T-cell (primary cell): ENCODE measurements at places on chromosomes 2 and 18. TPM values are rescaled to one million over a fixed set of nuclear protein-coding genes. Genes with fewer than 3 reads are reported as not detected.
A peak's percentile ranks its signal among the peaks of the same experiment; 100 is the strongest.

GRCh38 chr2:111662771-111663470 is 221.1 kb downstream of the ANAPC1 start:
- no peak for DNase-seq

RUFY4 gene
- 0.82 TPM for total RNA-seq

DNA sequence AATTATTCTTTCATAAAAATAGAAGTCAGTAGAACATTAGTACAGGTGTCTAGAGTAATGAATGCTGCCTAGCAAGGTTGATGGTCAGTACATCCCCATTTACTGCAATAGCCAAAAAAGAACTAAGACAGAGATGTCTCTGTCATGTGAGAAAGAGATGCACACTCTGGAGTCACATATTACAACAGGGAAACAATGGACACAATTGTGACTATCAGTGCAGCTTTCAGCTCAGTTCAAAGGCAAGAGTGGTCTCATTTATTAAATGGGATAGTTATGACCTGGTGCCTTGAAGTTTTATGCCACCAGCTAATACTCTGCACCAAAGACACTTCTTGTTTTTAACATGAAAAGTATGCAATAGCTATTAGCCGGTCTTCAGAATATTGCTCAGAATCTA is 194.9 kb upstream of the CHAC2 start:
- DNase-seq: no peak

- DNase-seq: no peak
These were observed 5.0 kb downstream of the BIN1 start for GRCh38 chr2:127101756-127102477.

DNA sequence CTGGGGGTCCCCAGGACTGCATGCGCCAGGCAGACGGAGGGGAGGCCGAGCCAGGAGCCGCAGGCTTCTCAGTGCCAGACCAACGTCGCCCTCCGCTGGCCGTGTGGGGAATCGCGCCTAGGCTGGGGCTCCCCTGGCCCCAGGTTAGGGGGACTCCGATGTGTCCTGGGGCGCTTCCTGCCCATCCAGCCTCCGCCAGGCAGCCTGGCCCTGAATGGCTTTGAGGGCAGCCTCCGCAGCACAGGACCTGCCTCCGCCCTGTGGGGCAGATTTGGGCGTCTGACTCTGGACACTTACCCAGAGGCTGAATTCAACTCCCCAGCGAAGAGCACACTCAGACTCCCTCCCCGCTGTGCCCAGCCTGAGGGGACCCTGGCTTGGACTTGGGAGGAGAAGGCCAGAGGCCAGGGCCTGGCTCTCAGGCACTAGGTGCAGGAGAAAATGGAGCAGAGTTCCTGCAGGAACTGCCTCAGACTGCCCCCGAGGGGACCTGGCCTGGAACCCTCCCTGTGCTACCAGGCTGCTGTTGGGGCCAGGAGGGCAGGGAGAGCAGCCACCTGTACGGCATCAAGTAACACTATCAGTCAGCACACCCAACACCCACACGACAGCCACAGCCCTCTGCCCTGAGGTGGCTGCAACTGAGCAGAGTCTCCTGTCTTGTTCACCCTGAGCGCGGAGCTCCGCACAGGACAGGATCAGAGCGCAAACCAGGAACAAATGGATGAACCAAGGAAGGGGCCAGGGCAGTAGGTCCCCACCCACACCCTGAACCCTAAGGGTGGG is 597 bp upstream of the TEKT4 start:
- no peak for DNase-seq

DNA sequence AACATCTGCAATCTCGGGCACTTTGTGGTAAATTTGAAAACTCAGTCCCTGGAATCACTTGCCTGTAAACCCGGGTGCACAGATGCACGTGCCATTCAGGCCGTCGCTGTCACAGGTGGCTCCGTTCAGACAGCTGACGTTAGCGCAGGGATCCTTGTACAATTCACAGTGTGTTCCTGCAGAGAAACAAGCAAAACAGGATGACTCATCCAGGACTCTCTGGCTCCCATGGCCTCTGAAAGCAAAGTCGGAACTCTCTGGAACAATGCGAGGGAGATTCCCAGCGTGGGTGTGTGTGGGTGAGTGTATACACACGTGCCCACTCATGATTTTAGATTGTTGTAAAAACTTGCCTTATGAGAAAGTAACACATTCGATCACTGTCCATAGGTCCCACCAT is 136.1 kb upstream of the PID1 start:
- DNase-seq: no peak

DNA sequence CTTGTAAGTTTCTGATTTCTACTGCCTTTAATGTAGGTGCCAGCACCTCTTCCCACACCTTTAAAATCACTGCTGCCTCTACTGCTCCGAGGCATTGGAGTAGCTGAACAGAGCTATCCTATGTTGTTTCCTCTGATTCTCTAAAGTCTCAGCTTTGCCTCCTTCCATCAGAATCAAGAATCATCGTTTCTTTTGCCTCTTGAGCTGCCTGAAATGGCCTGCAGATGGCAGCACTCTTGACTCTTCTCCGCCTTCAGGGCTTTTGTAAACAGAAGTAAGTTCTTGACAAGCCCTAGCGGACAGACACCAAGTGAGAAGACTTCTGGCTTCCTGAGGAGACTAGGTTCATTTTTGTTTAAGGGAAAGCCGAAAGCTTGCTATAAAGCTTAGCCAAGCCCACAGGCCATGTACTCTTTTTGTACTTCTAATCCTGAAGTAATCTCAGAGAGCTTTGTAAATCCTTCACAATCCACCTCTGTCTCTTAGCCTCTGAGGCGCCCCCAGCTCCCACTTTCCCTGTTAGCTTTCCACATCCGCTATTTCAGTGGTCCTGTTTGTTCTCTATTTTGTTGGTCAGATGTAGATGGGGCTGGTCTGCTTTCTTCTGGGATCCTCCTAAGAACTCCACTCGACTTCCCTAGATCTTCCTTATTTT is 48.4 kb downstream of the GTF3C3 start:
- peak; percentile 44 for DNase-seq

- no peak for DNase-seq
These were observed 25.5 kb downstream of the MRPL35 start for GRCh38 chr2:86224645-86225355.

PLGLB2 gene
- not detected for total RNA-seq

UGT1A8 gene
- total RNA-seq: not detected

DNA sequence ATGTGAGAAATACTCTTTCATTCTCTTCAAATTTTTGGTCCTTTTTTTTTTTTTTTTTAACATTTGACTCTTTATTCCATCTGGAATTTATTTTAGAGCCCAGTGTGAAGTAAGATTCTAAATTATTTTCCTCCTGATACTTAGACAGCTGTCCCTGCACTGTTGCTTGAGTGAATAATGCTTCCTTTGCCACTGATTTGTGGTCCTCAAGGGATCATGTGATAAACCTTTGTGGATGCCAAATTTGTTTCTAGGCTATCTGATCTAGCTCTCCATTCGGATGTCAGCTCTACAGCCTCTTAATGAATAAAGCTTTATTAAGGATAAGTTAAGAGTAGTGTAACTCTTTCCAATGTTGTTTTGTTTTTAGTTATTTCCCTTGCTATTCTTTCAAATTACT is 142.3 kb downstream of the SMAD7 start:
- no peak for DNase-seq

DNA sequence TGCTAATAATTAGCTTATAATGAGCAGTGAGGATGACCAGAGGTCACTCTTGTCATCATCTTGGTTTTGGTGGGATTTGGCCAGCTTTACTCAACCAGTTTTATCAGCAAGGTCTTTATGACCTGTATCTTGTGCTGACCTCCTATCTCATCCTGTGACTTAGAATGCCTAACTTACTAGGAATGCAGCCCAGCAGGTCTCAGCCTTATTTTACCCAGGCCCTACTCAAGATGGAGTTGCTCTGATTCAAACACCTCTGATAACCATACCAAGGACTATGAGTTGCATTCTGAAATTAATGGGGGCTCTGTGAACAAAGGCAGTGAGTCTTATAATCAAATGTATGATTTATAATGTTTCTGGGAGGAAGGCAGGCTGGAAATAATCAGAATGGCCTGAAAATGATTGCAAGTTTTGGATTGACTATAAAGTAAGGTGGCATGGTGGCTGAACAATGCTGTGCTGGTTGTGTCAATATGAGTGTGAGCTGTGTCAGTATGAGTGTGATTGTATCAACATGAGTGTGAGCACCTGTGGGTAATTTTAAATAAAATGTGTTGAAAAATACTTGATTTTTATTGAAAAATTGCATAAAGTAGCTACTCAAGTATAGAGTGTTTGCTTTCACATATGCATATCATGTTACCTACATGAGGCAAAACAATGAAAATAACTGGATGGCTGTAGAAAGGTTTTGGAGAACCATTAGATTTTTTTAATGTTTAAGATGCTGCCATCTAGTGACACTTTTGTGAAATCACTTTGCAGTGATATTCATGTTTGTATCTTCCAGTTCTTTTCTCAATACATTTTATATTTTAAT is 103.0 kb downstream of the KYNU start:
- no peak for DNase-seq

DNA sequence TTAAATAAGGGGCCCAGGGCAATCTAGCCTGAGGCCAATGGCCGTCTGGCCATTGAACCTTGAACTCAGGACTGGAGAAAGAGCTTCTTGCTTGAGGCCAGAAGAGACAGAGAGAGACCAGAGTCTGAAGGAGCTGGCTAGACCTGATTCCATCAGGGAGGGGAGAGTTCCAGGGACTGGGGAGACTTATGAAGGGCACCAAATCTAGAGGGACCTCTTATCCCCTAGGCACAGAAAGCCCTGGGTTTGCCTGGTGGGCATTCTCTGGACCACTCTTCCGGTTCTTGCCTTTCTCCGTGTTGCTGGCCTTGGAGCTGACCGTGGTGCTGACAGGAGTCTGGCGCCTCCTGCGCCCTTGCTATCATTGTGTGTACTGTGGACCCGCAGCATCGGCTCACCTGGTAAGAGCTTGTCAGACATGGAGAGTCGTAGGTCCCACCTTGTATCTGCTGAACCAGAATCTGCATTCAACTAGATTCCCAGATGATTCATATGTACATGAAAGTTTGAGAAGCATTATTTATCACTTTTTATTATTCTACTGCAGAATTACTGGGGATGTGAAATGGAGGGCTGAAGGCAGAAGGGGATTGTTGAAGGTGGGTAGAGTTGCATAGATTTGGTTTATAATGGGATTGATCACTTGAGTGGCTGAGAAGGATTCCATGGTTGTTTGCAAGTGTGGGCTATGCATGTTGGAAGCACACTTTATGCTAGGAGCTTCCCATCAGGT is 4.3 kb upstream of the TRPM8 start:
- DNase-seq: no peak

DNA sequence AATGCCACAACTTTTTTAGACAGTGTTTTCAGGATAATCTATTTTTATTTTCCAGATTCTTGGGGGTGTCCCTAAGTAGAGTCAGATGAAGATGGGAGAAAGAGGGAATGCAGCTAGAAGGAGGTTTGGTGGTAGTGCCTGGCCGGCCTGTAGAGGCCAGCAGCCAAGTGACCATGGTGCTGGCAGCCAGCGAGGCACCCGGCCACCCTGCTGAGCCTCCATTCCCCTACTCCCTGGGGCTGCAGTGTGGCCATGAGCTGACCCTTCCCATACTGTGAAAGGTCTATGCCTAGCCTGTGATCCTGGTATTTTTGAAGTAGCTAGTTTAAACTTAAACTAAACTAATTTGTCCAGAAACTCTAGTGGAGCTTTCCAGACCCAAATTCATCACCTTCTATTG is 268.6 kb downstream of the CYRIA start:
- no peak for DNase-seq

DNA sequence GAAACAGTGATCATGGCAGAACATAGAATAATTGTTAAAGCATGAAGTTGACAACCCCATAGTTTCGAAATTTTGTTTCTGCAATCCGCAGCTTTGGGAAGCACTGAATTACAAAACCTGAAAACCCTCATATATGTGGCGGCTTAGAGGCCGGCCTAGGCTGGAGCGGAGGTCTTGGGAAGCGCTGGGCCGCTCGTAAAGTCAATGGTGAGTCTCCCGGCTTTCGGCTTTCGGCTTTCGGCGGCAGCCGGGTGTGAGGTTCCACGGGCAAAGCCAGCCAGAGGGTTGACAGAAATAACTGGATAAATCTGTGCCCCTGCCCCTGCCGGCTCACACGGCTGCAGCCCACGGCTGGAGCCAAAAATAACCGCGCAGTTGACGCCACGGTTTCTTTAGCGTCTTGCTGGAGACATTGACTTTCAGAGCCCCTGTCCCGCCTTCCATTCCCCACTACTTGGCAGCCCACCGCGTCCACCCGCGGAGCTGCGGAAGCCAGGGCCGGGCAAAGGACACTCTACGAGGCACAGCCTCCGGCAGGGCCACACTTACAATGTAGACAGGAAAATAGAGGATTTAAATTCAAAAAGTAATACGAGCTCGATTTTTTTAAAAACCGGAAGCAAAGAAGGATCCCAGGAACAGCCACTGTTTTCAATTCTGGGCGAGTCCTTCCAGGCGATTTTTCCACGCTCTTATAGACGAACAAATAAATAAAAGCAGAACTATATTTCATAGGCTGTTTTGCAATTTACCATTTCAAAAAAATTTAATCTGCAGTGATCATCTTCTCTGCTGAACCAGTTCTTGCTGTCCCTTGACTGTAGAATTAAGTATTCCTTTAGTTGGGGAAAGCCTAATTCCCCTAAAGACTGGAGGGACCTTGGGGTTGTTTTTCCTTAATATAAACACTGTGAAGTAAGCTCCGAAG is 28.3 kb upstream of the ATP6V1B1 start:
- DNase-seq: no peak

GRCh38 chr18:22034276-22034675 is 135.1 kb upstream of the GATA6 start:
- no peak for DNase-seq
